ENCODE measurements at places on chromosomes 7 and 10. TPM values are rescaled to one million over a fixed set of nuclear protein-coding genes. Genes with fewer than 3 reads are reported as not detected.
A peak's percentile ranks its signal among the peaks of the same experiment; 100 is the strongest.

- DNase-seq, result no peak
These were observed 93.5 kb downstream of the VWC2 start for GRCh38 chr7:49866910-49867309.

GRCh38 chr7:157691586-157692459 is 355.0 kb downstream of the DNAJB6 start:
- DNase-seq, result peak; percentile 57

DNA sequence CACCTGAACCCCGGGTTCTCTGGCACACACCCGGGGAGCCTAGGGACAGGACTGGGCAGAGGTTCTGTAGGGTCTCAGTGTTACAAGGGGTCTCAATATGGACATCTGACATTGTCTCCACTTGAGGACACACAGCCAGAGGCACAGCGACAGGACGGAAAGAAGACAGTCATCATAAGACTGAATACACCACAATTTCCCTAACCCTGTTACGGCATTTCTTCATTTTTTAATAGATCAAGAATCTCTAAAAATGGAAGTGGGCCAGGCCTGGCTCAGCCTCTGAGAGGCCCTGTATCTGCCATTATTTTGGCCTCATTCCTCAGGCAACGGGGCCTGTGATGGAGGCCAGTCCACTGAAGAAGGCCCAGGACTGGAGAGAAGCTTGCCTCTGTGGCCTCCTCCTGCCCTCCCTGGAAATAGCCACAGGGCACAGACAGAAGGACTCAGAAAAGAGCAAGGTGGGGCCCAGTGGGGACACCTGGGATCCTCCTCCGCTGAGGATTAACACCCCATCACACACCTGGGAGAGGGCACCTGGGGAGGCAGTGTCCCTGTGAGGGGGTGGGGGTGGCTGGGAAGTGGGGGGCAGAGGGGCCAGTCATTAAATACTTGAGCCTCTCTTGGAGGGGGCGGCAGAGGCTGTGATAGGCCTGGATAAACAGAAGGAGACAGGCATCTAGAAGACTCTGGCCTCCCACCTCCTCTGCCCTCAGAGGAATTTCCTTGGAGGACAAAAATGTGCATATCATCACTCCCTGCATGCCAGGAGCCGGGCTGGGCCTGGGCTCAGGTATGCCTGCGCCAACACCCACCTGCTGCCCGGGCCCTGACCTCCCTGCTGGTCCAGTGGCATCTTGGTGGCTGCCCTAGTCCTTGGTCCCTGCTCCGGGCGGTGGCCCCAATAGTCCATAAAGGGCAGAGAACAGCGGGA is 8.0 kb downstream of the SPOCK2 start:
- DNase-seq, result no peak

DNA sequence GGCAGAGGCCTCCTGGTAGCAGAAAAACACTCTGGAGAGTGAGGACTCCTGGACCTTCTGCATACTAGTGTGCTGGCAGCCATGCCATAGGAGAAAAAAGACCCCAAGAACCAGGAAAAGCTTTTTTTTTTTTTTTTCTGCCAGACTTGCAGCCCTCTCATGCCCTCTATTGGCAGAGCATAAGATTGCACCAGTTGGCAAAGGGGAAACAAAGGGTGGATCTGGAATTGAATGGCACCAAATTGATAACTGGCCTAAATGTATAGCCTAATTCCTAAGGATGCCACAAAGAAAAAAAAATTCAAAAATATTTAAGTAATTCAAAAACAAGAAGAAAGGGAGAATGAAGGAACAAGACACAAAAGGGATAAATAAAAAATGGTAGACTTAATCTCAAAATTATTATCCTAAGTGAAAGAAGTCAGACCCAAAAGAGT is 112.5 kb upstream of the GHITM start:
- DNase-seq, result no peak

- DNase-seq, result no peak
These were observed 199.9 kb downstream of the TRIL start for GRCh38 chr7:28758186-28758585.

DNA sequence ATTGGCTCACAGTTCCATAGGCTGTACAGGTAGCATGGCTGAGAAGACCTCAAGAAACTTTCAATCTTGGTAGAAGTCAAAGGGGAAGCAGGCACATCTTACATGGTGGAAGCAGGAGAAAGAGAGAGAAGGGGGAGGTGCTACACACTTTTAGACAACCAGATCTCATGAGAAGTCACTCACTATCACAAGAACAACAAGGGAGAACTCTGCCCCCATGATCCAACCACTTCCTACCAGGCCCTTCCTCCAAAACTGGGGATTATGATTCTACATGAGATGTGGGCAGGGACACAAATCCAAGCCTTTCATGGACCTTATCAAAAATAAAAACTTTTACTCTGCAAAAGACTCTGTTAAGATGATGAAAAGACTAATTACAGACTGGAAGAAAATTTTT is 183.2 kb upstream of the TRIM24 start:
- no peak for DNase-seq

DNA sequence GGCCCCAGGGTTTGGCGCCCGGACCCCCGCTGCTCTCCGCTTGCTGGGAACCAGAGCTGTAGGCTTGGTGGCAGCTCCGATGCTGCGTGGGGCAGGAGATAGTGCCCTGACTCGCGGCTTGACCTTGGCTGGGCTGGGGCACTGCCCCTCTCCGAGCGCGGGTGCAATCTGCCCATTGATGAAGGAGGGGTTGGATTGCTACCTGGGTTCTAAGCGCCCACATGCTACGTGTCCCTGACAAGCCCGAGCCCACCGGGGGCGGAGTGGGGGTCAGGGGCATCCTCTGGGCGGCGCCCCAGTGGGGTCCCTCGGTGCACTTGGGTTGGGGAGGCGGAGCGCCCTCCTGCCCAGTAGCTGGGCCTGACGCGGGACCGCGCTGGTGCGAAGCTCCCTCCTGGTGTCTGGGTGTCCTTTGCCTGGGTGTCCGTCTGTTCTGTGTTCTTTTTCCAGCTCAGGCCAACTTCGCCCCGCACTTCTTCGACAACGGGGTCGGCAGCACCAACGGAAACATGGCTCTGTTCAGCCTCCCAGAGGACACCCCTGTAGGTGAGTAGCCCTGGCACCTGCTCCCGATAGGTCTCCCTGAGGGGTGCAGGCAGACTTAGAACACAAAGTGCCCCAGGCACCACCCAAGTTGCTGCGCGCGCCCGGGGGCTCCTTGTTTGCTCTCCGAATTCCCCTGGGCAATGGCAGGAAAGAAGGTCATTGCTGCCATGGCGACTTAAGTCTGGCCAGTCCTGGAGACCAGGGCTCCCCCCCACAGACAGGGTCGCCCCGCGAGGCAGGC is 900 bp downstream of the CDHR1 start:
- no peak for DNase-seq

DNA sequence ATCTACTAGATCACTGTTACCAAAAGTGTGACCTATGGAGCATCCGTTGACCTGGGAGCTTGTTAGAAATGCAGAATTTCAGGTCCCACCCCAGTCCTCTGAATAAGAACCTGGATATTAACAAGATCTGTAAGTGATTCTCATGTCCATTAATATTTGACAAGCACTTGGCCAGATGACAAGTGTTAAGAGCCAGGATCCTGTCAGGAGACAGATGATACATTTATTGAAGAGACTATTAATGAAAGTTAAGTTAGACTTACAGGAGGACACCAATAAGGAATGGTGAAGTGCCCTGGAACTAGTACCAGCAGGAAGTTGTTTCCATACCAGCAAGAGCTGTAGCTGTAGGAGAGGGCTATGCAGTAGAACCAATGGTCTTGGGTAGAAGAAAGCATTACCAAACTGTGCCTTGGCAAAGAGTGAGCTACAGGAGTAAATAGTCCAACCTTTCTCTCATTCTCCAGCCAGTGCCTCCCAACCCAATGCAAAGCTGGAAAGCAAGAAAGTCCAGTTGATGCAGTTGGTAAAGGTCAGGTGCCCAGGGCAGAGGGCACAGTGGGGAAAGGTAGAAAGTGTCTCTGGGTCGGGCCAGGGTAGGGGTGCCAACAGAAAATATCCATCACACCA is 35.3 kb upstream of the ADD3 start:
- no peak for DNase-seq

GRCh38 chr7:39085590-39086049 is 107.9 kb downstream of the POU6F2 start:
- DNase-seq, result no peak

GRCh38 chr7:44265728-44266127 is 59.7 kb downstream of the CAMK2B start:
- no peak for DNase-seq

- DNase-seq, result no peak
These were observed 50.5 kb downstream of the CPVL start for GRCh38 chr7:29095631-29096445.

DNA sequence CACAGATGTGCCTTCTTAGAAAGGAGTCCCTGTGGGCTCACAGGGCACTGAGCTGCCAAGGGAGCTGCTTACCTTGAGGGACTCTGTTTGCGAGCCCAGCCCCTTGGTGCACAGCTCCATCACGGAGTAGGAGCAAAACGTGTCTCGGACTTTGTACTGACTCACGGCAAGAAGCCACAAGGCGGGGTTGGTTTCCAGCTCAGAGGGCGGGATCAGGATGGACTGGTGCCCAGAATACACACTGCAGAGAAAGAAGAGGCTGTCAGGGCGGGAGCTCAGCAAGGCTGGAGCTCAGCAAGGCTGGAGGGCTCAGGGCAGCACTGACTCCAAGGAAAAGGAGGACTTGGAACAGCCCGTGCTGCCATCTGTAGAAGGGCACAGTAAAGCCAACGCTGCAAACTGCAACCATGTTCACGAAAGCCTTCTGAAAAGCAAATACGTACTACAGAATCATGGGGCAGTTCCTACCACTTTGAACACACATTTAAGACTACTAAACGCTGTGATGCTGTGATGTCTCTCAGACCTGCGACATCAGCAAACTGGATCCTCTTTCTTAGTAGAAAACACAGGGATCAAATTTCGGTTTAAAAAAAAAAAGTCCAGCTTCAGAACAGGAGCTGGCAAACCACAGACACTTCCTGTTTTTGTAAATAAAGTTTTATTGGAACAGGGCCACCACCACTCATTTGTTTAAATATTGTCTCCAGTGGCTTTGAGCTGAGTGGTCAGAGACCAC is 194.3 kb downstream of the ZMYND11 start:
- peak; percentile 90 for DNase-seq

- DNase-seq, result no peak
These were observed 8.0 kb upstream of the HIBADH start for GRCh38 chr7:27670676-27671075.

DNA sequence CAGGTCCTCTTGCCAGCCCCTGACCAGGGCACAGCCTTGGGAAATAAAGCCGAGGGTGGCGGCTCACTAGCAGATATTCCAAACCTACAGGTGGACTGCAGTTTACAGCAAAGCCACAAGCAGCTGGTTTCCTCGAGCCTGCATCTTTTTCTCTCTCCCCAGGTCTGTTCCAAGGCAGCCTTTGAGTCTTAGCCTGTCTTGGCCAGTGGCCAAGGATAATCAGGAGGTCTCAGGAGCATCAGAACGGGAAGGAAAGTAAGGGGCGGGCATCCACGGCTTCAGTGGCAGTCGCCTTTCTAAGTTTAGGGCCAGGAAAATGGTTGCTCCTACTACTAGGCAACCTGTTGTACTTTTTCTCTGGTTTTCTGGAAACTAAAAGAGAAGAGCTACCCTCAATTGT is 219.7 kb upstream of the ZMIZ1 start:
- DNase-seq, result no peak

DNA sequence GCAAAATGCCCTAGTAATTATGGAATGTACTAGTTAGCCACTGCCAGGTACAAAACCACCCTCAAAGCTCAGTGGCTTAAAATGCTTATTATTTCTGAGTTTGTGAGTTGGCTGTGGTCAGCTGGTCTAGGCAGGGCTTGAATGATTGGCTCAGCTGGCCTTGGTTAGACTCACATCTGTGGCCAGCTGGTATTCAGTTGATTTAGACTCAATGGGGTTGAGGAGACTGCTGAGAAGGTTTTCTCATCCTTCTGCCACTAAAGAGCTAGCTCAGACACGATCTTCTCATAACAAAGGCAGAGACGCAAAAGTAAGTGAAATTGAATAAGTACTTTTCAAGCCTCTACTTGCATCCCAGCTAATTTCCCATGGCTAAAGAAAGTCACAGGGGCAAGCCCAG is 57.1 kb upstream of the CYP2C18 start:
- DNase-seq, result no peak

DNA sequence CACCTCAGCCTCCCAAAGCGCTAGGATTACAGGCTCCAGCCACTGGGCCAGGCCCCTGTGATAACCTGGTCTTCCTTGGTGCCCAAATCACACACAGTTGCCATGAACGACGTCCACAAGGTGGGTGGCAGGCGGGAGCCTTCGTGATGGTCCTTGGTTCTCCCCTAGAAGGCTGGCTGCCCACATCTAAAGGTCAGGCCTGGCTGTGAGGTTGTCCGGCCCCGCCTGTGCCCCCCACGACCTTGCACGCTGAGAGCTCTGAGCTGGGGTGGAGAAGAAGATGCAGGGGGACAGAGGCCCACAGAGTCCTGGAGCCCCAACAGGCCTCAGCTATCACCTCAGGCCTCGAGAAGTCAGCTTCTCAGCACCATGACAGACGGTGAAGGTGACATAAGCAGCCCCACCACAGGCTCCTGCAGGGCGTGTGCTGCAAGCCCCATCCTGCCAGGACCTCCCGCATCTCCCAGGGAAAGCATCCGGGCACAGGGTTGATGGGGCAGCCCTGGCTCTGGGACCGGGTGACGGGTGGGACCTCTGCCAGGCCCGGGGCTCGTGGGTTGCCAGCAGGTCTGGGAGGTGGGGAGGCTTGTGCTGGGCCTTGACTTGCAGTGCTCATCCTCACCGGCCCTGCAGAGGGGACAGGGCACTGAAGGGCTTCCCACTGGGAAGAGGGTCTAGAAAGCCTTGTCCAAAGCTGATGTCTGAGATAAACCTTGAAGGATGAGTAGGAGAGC is 217.4 kb downstream of the WDR37 start:
- no peak for DNase-seq

DNA sequence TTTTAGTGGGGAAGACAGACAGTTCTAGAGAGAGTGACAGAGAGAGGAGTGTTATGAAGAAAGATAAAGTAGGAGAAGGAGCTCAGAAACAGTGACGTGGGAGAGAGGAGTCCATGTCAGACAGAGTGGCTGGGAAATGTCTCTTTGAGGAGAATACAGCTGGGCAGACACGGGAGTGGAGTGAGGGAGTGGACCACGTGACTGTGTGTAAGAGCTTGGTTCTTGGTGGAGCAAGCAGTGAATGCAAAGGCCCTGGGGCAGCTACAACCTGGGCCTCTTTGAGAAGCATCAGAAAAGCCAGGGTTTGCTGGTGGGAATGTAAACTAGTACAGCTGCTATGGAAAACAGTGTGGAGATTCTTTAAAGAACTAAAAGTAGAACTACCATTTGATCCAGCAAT is 11.9 kb upstream of the PLEKHS1 start:
- DNase-seq, result no peak

GRCh38 chr10:71968553-71969474 is 4.6 kb downstream of the CHST3 start:
- DNase-seq, result no peak

GRCh38 chr10:97778452-97779302 is 6.9 kb upstream of the SFRP5 start:
- no peak for DNase-seq

Gene PPP1R3C
- total RNA-seq, result 10.9 TPM

Gene FAM237B
- total RNA-seq, result not detected

Gene GSTO2
- 2.1 TPM for total RNA-seq

Gene OR2A1
- 0.22 TPM for total RNA-seq

Gene GBX1
- not detected for total RNA-seq

Gene ANKRD1
- 0.36 TPM for total RNA-seq

Gene DLX6
- total RNA-seq, result not detected

Gene SLC16A9
- 1.8 TPM for total RNA-seq

Gene BLVRA
- 64.4 TPM for total RNA-seq
